ENCODE measurements at places on chromosomes 1 and 21.

GRCh38 chr1:165352442-165353293, 3.8 kb downstream of the LMX1A start:
- no peak for DNase-seq

- DNase-seq, result peak; percentile 40
Observed at GRCh38 chr1:116375148-116375886, 2.3 kb downstream of the ATP1A1 start.

GRCh38 chr1:155124503-155125463, 2.9 kb upstream of the EFNA1 start:
- DNase-seq, result no peak

DNA sequence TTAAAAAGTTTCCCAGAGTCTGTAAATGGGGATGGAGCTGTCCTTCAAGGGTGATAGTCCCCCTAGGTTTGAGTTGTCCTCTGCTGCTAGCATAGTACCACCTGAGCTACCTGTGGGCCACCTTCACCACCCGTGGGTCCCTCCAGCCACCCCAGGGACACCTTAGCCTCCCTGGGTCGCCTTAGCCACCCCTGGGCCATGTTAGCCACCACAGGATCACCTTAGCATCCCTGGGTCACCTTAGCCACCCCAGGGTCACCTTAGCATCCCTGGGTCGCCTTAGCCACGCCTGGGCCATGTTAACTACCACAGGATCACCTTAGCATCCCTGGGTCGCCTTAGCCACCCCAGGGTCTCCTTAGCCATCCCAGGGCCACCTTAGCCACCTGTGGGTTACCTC, 67.1 kb downstream of the ADARB1 start:
- no peak for DNase-seq

DNA sequence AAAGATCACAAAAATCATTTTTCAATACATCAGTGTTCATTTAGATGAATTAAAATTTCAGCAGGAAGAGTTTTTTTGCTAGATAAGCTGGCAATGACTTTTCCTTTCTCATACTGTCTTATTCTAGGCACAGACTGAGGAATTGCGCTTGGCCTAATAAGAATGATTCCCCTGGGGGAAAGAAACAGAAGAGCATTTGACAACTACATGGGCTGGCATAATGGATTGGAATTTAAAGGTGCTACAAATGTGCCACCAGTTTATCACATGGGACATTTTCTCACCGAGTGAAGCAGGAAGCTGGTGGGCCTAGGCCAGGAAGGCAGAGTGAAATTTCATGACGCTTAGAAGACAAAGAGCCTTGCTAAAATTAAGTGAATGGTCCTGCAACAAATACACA, 39.3 kb downstream of the CDKN2C start:
- no peak for DNase-seq

DNA sequence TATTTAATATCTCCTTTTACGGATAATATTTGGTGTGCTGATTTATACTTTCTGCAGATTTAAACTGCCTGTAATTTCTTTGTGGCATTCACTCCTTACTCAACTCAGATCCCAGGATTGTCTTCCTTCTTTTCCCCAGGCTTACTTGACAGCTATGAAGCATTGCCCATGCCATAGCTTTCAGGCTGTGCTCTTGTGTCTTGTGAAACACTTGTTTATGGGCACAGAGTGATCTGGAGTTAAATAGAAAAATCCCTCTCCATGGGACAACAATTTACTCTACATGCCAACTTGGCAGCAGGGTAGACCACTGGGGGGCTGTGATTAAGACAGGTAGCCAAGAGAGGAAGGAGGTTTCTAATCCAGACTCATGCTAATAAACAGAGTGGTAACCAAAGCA, 57.4 kb downstream of the PPP1R12B start:
- no peak for DNase-seq
